ENCODE measurements at places on chromosomes 4 and X.
A peak's percentile ranks its signal among the peaks of the same experiment; 100 is the strongest.

- no peak for DNase-seq
Measured at GRCh38 chr4:127261476-127261875, 371.3 kb upstream of the INTU start.

DNA sequence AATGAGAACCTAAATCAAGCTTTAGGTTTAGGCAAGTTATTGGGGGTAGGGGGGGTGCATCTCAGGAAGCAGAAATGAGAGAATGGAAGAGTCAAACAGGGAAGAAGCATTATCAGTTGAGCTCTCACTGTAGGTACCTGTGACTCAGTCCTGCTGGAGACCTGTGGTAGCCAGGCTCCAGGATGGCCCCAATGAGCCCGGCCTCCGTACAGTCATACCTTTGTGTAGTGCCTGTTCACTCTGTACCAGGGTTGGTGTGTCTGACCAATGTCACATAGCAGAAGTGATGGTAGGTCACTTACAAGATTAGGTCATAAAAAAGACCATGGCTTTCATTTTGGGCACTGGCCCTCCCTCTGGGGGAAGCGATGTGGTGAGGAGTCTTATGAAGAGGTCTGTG is 45.3 kb upstream of the NMU start:
- DNase-seq = no peak

GRCh38 chr4:186078981-186079638 is 10.2 kb downstream of the TLR3 start:
- DNase-seq = no peak

- no peak for DNase-seq
Measured at GRCh38 chr4:152894673-152895072, 41.5 kb upstream of the FHDC1 start.

- DNase-seq = no peak
Measured at GRCh38 chr4:149768477-149768876, 47.2 kb downstream of the IQCM start.

- no peak for DNase-seq
Measured at GRCh38 chr4:15931451-15932210, 6.9 kb downstream of the FGFBP1 start.

DNA sequence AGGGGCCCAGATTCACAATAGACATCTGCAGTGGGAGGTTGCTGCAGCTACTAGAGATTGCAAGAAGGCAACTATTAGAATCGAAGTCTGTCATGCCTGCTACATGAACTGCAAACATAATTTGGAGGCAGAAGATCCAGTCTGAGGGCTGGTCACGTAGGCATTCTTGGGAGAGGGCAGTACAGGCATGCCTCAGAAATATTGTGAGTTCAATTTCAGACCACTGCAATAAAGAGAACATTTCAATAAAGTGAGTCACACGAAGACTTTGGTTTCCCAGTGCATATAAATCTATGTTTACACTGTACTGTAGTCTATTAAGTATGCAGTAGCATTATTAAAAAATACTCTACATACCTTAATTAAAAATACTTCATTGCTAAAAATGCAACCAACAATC is 585.8 kb upstream of the FAT1 start:
- DNase-seq = no peak

DNA sequence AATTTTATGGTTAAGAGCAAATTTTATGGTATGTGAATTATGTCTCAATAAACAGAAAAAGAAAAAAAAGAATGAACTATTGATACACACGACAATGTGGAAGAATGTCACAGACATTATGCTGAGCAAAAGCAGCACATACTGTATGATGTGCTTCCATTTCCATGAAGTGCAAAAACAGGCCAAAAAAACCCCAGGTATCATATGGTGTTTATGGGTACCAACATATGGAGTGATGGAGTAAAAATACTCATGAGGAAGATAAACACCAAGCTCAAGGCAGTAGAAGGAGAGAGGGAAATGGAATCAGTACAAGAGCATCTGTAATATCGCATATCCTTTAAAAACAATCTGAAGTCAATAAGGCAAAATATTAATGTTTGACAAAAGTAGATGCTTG is 4.2 kb upstream of the GATA1 start:
- peak; percentile 90 for DNase-seq

- peak; percentile 81 for DNase-seq
Measured at GRCh38 chr4:182555997-182556418, 312.8 kb downstream of the TENM3 start.

- DNase-seq = no peak
Measured at GRCh38 chr4:41528512-41529205, 9.3 kb upstream of the LIMCH1 start.

GRCh38 chr4:112954286-112954685 is 95.2 kb upstream of the ANK2 start:
- DNase-seq = no peak

DNA sequence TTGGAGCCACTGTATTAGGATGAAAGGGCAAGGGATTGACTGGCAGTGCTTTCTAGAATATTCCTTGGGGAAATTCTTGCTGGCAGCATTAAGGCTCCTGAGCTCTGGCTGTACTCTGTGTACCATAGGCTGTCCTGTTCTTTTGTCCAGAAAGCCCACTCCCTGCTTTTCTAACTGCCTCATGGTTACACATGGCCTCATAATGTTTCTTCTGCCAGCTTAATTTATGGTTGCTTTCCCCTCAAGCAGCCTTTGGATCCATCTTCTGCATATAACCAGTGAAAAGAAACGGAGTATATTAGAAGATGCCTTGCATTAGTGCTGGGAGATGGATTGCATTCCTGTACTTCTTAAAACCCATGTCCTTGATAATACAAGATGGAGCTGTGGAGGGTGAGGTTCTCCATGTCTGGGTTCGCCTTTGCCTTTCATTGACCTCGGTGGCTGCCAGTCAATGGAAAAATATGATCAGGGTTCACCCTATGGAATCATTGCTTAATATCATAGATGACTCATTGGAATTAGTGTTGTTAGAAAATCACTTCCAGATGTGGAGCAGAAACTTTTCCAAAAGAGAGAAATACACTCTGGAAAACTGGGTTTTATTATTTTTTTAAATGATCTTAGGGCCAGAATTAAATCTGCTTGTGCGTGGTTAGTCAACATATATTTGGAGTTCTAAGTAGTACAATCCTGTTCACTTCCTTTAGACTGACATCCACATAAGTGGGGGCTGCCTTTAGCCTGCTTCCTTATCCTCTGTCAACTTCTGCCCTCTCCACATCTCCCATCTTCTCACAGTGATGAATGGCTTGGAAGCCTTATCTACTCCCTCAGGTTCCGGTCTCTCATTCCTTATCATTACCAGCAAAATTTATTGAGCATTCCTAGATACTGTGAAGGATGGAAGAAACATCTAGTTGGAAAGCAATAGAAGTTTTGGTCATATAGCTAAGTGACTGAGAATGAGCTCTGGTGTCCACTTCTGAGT is 24.9 kb downstream of the DOCK11 start:
- DNase-seq = no peak

DNA sequence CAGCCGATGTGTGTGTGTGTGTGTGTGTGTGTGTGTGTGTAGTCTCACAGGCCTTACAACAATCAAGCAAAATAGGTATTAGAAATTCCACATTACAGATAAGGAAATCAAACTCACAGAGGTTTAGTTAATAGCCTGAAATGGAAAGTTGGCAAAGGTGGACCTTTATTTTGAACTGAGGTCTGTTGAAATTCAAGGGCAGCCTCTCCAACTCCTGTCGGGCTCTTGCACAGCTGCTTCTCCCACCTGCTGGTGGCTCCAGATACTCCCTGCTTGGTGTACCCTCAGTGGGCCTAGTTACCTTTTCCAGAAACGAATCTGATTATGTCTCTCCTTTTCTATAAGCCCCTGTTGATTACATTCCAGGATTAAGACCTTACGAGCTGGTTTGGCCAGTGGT is 195.9 kb downstream of the MGST2 start:
- DNase-seq = no peak

- no peak for DNase-seq
Measured at GRCh38 chr4:110678517-110679227, 55.8 kb upstream of the PITX2 start.

GRCh38 chrX:99602107-99602506 is 808.0 kb downstream of the PCDH19 start:
- DNase-seq = no peak

- no peak for DNase-seq
Measured at GRCh38 chr4:174926958-174927357, 8.8 kb downstream of the ADAM29 start.

DNA sequence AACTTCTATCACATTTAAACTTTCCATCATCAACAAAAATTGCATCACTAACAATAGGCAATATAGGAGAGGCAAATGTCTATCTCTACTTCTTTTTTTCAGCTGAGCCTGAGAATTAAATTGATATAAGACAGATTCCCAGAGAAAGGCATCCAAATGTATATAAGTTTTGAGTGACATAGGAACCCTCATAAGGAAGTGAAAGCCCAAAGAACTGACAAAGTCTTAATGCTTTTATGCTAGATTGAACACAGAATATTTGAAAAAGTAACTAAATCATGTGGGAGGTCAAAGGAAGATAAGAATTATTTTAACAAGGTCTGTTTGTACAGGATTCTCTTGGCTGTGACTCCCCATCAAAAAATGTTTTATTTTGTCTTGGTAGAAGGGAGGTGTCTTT is 714.9 kb downstream of the GRXCR1 start:
- no peak for DNase-seq

DNA sequence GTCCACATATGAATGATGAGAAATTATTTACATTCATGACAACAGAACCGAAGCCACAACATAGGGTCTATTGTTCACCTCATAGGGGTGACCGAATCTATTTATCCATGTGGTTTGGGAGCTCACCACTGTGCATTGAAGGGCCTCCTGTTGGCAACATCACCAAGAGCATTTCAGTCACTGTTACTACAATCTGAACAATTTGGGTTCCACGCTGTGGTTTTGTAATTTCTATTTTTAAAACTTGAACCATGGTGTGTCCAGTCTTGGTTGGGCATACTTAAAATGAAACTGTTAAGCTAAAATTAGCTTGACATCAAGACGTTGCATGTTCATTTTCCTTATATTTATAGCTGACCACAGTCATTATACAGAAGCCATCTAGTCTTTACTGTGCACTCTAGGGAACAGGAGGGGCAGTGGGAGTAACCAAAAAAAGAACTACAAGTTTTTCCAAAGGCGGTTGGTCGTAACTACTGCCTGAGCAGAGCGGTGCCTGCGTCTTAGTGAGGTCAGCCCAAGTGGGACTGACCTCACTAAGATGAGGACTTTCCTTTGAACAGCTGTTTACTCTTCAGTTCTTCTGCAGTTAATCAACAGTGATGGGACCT is 192.1 kb downstream of the SPRY1 start:
- DNase-seq = no peak

- DNase-seq = no peak
Measured at GRCh38 chrX:72114807-72115206, 16.9 kb downstream of the RTL5 start.

DNA sequence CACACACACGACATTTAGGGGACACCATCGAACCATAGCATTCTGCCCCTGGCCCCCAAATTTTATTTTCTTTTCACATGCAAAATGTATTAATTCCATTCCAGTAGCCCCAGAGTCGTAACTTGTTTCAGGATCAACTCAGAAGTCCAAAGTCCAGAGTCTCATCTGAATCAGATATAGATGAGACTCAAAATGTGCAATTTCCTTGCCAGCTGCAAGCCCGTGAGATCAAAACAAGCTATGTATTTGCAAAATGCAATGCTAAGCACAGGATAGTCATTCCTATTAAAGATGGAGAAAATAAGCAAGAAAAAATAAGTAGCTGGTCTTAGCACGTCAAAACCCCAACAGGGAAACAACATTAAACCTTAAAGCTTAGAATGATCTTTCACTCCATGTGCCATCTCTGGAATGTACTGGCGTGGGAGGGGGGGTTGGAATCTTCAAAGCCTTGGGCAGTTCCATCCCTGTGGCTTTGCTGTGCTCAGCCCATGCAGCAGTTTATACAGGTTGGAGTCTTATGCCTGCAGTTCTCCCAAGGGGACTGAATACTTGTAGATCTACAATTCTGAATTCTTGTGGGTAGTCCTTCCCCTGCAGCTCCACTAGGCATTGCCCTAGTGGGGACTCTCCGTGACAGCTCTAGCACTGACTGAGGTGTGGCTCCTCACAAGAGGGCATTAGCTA is 47.7 kb upstream of the SYTL5 start:
- DNase-seq = no peak

DNA sequence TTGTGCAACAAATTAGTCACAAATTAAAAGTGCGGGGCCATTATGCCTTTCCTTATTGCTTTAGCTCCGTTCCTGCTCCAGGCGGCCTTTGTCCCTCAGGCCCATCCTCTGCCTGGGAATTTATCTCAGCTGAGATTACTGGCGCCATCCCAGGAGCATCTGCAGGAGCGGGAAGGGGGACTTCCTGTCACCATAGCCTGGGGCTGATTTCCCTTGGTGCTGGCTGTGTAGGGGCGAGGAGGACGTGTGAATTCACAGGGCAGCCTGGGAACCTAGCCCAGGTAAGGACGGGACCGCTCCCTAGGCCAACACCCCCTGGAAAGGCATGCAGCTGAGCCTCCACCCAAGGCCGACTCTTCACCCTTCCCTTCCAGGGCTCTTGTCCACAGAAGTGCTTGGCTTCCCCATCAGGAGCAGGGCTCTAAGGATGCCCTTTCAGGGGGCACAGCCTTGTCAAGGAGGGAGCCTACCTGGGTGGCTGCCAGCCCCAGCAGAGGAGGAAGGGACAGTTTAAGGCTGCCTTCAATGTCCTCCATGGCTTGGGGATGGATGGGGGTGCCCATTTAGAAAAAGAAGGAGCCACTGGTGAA is 72.6 kb upstream of the NKX1-1 start:
- DNase-seq = no peak

GRCh38 chr4:61320154-61320553 is 120.0 kb downstream of the ADGRL3 start:
- DNase-seq = no peak
